ENCODE measurements at places on chromosomes 5 and 9. TPM values are rescaled to one million over a fixed set of nuclear protein-coding genes. Genes with fewer than 3 reads are reported as not detected.

HARS1 gene
- 63.5 TPM for total RNA-seq

FYB1 gene
- total RNA-seq: 596 TPM

GRCh38 chr5:22473886-22474285, 379.3 kb downstream of the CDH12 start:
- no peaks in the 10 kb centered on the region for H3K4me1 ChIP-seq
- H3K36me3 ChIP-seq: no peaks in the 10 kb centered on the region
- H3K27me3 ChIP-seq: no peaks in the 10 kb centered on the region
- no peak overlapping the region for H3K4me3 ChIP-seq
- H3K27ac ChIP-seq: no peak overlapping the region
- no peak for DNase-seq

DNA sequence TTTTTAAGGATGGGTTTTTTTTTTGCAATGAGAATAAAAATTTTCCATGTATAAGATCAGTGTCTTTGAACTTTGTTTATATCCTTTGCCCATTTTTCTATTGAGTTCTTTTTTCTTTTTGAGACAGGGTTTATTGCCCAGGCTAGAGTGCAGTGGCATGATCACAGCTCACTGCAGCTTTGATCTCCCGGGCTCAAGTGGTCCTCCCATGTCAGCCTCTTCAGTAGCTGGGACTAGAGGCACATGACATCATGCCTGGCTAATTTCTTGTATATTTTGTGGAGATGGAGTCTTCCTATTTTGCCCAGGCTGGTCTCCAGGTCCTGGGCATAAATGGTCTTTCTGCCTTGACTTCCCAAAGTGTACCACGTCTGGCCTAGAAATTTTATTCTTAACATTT, 21.2 kb downstream of the GPBP1 start:
- H3K27ac ChIP-seq: no peak overlapping the region
- peaks cover 3% of the 10 kb centered on the region for H3K36me3 ChIP-seq
- no peak overlapping the region for H3K4me3 ChIP-seq
- H3K4me1 ChIP-seq: peaks cover 80% of the 10 kb centered on the region
- no peak for DNase-seq

DNA sequence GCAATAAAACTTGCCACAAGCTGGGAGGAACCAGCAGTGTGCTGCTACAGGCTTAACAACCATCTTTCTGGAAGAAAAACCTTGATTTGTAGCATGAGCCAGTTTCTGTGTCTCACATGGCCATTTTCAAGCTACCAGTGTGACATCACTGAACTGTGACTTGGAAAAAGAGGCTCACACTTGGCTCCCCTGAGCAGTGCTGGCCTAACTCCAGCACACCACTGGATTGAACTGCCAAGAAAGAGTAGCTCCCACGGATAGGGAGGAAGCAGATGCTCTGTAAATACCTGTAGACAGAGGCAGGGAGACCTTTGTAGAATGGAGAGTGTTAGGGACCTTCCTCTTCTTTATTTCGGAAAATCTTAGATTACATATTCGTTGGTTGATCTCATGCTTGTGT, 197.9 kb downstream of the SH3GL2 start:
- H3K27me3 ChIP-seq: no peaks in the 10 kb centered on the region
- no peaks in the 10 kb centered on the region for H3K36me3 ChIP-seq
- no peak overlapping the region for H3K27ac ChIP-seq
- no peaks in the 10 kb centered on the region for H3K4me1 ChIP-seq
- DNase-seq: no peak
- no peak overlapping the region for H3K4me3 ChIP-seq
